NCI-H1436 (cell line): ENCODE measurements at places on chromosomes 16 and 17.

- no peak for DNase-seq
Measured at GRCh38 chr17:14014657-14015056, 54.6 kb upstream of the COX10 start.

DNA sequence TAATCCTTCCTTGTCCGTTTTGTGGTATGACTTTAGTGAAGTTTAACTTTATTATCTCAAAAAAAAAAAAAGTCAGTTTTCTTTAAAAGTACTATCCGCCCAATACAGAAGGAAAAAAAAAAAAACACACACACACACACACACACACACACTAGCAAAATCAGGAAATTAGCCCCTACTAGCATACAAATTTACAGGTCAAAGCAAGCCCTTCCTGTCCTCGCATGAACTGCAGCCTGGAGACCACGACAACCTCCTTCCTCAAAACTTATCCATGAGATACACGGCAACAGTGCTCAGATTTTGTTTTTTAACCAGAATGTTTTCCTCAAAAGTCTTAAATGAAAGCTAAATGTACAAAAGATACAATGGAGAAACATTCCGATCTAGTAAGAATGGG lies 16.2 kb downstream of the NCOR1 start:
- DNase-seq: no peak

- DNase-seq: no peak
Measured at GRCh38 chr17:80621335-80621996, 76.8 kb downstream of the RPTOR start.

DNA sequence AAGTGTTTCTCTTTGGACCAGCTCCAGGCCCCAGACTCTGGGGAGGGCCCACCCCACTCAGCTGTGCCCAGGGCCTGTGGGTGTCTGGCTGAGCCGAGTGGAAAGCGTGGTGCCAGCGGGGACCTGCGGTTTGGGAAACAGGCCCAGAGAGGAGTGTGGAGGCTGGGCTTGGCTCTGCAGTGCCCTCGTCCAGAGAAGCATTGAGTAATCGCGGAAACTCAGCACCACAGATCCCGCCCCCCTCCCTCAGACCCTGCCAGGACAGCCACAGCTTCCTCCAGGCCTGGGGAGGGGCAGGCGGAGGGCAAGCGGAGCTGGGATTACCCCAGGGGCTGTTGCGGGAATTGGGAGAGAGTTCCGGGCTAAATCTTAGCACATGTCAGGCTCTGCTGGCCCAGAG lies 14.6 kb upstream of the PITPNA start:
- no peak for DNase-seq

- DNase-seq: no peak
Measured at GRCh38 chr17:79746889-79747507, 16.3 kb downstream of the ENPP7 start.

- DNase-seq: no peak
Measured at GRCh38 chr17:55482591-55483389, 28.5 kb downstream of the SMIM36 start.

DNA sequence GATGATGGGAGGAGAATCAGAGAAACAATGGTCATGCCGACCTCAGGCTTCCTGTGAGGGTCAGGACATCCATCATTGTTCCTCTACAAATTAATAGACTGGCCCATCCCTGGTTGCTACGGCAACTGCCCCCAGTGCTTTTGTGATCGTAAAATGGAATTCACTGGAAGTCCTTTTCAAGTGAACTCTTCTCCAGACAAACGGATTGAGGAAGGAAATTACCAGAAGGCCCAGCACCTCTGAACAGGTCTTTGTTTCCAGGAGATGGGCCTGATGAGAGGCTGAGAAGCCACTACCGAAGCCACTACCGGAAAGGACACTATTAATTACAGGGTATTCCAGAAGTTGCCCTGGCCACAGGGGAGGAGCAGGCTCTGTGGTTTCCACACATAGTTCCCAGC lies 126.0 kb downstream of the MGAT5B start:
- no peak for DNase-seq

- no peak for DNase-seq
Measured at GRCh38 chr16:79717333-79718137, 117.0 kb upstream of the MAF start.

DNA sequence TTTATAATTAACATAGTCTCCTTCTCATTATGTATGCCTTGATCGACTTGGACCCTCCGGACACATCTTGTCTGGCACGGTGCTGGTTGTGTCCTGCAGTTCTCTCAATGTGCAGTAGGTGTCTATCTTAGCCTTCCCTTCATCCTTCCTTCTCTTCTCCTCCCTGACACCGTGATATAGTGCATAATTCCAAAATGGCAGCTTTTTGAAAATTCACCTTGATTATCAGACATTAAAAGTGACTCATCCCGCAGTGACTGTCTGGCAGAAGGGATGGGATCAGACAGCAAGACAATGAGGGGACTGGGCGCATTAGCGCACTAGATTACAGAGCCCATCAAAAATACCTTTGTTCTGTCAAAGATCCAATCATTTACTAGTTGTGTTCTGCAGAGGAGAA lies 70.0 kb upstream of the PMFBP1 start:
- peak; percentile 63 for DNase-seq

- DNase-seq: no peak
Measured at GRCh38 chr16:27826893-27827289, 236.6 kb downstream of the GSG1L start.

DNA sequence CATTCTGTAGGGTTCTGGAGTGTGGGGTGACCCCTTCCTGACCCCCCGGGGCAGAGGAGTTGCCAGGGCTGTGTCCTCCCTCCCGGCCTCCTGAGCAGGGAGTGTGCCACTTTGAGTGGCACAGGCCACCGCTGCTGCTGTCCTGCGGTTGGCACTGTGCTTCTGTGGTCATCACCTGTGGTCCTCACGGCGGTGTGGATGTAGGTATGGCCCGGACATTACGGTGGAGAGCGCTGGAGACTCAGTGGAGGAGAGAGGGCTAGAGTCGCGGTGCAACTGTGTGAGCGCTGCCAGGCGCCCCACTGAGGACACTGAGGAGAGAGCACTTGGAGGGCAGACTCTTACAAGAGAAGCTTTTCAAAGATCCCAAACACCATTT lies 39.1 kb downstream of the PGS1 start:
- no peak for DNase-seq

GRCh38 chr17:49575679-49576087 lies at the start of gene NXPH3:
NXPH3 (plus strand) TSS chr17:49575871; CDS start chr17:49576220, 349 bp downstream.
- peak; percentile 72 for DNase-seq

DNA sequence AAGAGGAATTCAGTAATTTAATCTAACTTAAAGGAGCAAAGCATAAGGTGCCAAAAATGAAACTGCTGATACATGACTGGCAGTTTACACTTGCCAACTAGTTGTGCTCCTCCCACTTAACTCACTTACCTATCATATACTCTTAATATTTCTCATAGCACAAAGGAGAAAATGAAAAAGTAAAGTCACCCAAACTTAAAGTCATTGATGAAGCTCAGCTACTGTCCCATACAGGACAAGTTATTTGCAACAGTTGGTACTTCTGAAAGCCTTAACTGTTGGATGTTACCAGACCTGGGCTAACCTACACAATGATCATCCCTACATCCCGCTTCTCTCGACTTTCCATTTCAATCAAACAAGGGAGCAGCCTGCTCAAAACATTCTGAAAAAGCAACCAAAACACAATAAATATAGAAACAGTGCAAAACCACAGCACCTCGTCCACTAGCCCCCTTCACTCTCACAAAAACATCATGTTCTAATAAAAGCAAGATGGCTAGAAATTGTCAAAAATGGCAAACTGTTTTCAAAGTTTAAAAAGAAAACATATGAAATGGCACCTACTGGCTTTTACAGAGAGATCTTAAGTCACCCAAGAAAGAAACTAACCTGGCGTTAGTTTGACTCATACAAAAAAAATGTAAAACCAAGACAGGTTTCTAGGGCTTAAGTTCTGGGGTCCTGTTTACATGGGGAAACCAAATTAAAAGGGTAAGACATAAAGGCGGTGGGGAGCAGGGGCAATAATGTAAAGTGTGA lies 868 bp downstream of the MED13 start:
- no peak for DNase-seq

DNA sequence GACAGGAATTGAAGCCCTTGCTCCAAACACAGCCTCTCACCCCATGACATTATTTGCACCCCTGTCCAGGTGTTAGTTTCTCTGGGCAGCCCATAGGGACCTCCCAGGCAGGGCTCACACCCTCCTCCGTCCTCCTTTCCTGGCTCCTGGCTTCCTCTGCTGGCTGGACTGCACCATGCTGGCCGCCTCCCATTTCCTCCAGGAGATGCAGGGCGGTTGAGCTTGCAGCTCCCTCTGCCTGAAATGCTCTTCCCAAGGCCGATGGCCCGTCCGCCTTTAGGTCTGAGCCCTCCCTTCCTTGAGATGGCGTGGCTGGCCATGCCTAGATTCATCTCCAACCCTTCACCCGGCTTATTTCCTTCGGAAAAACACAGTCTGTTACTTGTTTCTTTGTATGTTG lies 334.8 kb downstream of the SNX29 start:
- DNase-seq: no peak

- DNase-seq: no peak
Measured at GRCh38 chr16:50924759-50925545, 183.1 kb downstream of the CYLD start.

GRCh38 chr16:56929639-56930038 lies 2.3 kb upstream of the HERPUD1 start:
- no peak for DNase-seq

- no peak for DNase-seq
Measured at GRCh38 chr17:81665205-81666091, 957 bp downstream of the OXLD1 start.

- no peak for DNase-seq
Measured at GRCh38 chr17:21286066-21286770, 1.7 kb downstream of the MAP2K3 start.

- no peak for DNase-seq
Measured at GRCh38 chr16:10817963-10818941, at the start of gene TVP23A. TVP23A (minus strand) TSS chr16:10818794; CDS start chr16:10818493, 301 bp downstream.

GRCh38 chr17:60900688-60901087 lies 223.0 kb downstream of the BCAS3 start:
- no peak for DNase-seq

- no peak for DNase-seq
Measured at GRCh38 chr17:6061290-6061689, 8.9 kb upstream of the WSCD1 start.

- no peak for DNase-seq
Measured at GRCh38 chr16:6496996-6497395, 835.6 kb upstream of the RBFOX1 start.

DNA sequence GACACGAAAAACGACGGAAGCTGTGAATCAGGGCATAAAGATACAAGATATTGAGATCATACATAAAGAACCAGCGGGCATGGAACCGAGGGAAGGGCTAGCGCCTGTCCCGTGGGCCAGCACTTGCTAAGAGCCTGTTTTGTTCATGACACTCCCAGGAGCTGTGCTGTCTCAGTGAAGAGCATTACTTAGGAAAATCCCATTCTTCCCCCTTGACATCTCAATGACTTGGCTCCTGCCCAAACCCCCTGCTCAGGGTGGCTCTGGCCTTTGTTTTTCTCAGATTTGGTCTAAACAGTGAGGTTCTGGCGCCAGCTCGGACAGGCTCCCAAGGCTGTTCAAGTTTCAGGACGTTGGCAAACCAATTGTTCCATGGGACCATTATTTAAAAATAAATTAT lies 79.1 kb upstream of the SEC14L1 start:
- DNase-seq: no peak

GRCh38 chr17:40056379-40057015 lies 2.3 kb upstream of the MED24 start:
- DNase-seq: no peak

GRCh38 chr17:39660397-39661385 lies 4.5 kb upstream of the TCAP start:
- DNase-seq: no peak
